M059J (cell line): ENCODE measurements at places on chromosomes 5 and 9.

DNA sequence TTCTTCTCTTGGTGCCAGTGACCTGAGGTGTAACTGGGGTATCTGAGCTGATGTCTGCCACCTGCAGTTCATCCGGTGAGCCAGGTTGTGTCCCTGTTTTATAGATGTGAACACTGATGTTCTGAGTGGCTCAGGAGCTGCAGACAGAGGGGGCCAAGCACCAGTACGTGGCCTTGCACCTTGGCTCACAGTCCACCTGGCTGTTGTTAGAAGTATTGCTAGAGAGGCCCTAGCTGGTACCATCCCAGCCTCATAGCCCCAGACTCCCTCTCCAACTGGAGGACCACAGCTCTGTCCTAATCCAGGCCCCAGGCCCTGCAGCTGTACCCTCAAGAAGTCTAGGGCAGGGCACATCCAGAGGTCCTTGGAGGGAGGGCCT lies 16.2 kb downstream of the PHF2 start:
- no peak for DNase-seq

DNA sequence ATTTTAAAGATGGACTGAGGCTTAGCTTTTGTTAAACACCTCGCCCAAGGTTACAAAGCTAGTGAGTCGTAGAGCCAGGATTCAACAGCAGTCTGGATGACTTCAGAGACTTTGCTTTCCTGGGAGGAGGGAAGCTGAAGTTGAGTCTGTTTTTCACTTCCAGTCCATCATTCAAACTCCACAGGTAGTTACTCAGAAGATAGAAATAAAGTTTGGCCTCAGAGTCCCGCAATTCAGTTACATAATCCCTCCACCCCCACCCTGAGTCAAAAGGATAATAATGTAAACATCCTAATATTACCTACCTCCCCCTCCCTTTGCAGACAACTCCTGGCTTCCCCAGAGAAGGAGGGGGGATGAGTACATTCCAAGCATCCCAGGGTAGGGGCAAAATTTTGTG lies 8.1 kb downstream of the HBEGF start:
- DNase-seq: peak; percentile 49

DNA sequence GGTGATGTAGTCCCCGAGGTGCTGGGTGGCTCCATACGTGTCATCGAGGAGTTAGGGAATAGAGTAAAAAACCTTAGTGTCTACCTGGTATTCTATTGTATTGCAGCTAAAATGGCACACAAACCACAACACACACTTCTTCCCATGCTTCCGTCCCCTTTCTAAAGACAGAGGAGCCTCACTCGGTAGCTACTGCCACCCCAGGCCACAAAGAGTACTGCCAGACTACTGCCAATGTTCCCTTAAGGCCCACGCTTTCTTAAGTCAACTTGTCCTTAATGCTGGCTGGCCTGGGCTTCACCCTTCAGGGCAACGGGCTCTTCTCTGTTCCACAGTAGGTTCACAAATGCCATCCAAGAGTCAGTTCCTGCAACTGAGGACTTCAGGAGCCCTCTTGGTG lies 673.0 kb downstream of the ELAVL2 start:
- DNase-seq: peak; percentile 12

DNA sequence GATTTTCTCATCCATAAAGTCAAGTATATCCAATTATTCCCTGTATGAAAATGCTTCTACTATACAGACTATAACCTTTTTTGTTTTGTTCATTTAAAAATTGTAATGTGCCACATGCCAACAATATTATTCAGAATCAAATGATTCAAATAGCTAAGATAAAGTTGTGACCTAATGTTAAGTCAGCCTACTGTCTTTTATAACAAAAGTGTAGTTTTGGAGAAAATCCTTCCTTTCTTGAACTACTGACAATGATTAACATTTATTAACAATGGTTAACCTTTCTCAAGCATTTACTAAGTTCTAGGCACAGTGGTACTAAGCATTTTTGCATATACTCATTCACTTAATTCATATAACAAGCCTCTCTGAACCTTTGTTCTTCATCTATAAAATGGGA lies 25.0 kb downstream of the CSF2 start:
- DNase-seq: no peak

DNA sequence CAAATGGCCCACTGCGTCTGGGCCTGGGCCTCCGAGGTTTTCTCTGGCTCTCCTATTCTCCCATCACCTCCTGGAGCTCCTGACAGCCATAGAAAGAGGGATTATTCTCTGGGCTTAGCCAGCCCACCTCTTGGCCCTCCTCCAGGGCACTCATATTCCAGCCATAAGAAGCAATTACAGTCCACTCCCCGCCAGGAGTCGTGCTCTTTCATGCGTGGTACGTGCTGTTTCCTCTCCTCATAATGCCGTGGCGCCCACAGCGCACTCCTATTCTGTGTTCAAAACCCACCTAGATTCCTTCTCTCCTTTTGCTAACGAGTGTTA lies 240.8 kb upstream of the ZNF462 start:
- DNase-seq: no peak

GRCh38 chr5:14777932-14778791 lies 93.4 kb downstream of the ANKH start:
- DNase-seq: no peak

DNA sequence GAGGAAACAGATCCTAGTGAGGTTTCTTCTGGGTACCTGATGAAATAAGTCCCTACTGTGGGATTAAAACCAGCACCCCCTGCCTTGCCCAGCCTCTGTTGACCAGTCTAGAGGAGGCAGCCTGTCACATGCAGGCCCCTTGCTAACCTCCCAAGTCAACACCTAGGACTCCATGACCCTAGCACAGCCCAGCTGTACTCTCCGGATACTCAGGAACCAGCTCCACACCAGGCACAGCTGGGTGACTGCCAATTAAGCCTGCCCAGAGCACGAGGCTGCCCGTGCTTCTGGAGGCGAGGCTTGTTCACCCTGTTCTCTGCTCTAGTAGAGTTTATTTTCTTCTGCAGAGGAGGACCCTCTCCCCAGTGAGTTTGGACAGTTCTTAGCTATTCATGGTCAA lies 92.5 kb downstream of the SNX24 start:
- no peak for DNase-seq

DNA sequence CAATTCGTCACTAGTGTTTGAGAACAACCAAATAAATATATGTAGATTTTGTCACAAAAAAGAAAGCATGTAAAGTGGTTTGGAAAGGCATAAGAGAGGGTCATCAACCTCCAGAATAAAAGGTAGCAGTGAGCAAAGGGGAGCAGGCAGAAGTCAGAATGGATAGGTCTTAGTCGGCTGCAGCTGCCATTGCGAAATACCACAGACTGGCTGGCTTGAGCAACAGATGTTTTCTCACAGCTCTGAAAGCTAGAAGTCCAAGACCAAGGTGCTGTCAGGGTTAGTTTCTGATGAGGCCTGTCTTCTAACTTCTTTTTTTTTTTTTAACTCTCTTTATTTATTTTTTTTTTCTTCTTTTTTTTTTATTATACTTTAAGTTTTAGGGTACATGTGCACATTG lies 208.1 kb upstream of the PIK3R1 start:
- DNase-seq: peak; percentile 37

- DNase-seq: peak; percentile 8
These were observed 135.6 kb upstream of the PPP1R26 start for GRCh38 chr9:135343837-135344522.

DNA sequence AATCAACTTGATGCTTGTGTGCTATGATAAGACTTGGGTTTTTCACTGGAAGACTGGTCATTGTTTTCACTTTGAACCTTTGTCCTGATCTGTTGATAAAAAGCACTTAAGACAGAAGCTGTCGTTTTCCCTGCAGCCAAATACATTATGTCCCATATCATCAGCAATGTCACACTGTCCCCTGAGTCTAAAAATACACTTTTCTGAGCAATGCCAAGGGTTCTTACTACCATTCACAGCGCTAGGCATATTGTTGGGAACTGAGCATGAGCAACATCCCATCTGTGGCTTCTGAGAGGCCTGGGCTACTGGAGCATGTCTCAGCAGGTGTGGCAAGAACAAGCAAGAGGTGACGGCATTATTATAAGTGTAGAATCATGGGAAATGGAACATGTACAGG lies 81.8 kb downstream of the SEMA6A start:
- DNase-seq: no peak

DNA sequence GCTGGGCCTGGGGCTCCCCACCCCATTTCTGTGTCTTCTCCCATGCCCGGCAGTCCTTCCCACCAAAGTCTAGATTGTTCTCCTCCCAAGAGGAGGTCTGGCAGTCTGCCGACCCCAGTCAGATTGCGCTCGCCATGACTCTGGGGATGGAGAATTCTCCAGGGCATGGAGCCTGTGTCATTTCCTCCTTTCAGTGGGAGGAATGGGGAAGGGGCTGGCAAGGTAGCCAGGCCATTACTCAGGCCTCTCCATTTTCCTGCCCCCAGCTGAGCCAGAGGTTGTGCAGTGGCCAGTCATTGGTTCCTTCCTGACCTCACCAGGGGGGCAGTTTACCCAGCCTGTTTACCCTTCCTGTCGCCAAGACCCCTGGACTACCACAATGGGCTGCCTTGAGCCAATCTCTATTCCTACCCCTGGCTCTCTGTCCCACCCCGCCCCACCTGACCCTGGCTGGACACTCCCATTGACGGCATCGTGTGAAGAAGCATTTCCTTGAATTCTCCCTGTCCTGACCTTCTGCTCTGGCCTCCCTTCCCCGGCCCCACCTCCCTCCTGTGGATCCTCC lies 628 bp downstream of the SYNPO start:
- peak; percentile 95 for DNase-seq

DNA sequence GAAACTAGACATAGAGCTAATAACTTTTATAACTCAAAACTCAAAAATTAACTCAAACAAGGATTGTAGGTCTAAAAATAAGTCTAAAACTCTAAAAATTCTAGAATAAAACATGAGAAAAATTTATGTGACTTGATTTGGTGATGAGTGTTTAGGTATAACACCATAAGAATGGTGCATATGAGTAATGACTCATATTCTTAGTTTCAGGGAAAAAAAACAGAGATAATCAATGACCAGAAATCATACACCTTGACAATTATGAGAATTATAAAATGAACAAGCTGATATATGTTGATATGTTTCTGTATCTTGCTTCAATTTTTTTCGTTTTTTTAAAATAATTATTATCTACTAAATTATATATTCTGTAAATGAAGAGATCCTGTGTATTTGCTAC lies 541.2 kb downstream of the PTPRD start:
- DNase-seq: no peak

GRCh38 chr5:133977858-133978257 lies 9.4 kb upstream of the C5orf15 start:
- peak; percentile 72 for DNase-seq

- DNase-seq: no peak
These were observed 466 bp downstream of the SMC2 start for GRCh38 chr9:104094534-104095015.

GRCh38 chr5:179212870-179213269 lies 132.4 kb downstream of the ADAMTS2 start:
- DNase-seq: peak; percentile 9

- no peak for DNase-seq
These were observed 769 bp upstream of the LYRM7 start for GRCh38 chr5:131169810-131170539.
